ENCODE measurements at places on chromosomes 3 and 15. TPM values are rescaled to one million over a fixed set of nuclear protein-coding genes. Genes with fewer than 3 reads are reported as not detected.

The FANCD2OS gene
- total RNA-seq = not detected

The DUOX2 gene
- 0.19 TPM for total RNA-seq

The COPB2 gene
- total RNA-seq = 87.0 TPM

The NAALADL2 gene
- 10.4 TPM for total RNA-seq

The ULK3 gene
- total RNA-seq = 25.6 TPM

The ISL2 gene
- not detected for total RNA-seq

DNA sequence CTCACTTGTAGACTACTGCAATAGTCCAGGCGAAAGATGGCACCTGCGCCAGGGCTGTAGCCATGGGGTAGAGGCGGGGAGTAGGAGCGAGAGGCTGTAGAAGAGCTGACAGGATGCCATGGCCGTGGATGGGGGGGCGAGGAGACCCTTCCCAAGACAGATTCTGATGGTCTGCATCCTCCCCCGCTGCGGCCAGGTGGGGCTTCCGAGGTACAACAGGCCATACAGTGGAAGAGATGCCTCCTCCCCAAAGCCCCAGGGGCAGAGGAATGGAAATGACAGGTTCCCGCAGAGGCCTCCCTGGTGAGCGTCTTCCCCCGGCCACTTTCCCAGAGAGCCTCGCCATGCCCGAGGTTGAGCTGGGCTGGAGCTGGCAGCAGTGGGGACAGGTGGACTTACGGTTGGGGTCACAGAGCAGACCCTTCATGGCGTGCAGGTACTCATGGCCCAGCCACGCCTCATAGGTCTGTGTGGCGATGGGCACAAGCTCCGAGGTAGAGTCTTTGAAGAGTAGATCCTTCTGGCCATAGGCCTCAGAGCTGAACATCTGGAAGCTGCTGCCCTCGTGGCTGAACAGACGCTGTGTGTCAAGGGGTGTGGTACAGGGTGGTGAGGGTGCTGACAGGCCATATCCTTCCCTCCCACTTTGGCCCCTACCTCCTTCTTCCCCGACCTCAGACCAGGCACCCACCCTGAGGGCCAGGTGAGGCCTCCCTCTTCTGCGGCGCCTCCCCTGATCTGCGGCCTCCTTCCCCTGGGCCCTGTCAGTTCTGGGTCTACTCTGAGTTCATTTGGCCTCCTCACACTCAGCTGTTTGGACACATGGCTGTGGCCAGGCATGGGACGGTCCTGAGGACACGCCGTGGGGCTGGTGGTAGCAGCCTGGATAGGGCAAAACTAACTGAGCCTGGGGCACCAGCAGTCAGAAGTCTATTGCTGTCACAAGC lies 13.6 kb downstream of the MELTF start:
- no peak for DNase-seq

DNA sequence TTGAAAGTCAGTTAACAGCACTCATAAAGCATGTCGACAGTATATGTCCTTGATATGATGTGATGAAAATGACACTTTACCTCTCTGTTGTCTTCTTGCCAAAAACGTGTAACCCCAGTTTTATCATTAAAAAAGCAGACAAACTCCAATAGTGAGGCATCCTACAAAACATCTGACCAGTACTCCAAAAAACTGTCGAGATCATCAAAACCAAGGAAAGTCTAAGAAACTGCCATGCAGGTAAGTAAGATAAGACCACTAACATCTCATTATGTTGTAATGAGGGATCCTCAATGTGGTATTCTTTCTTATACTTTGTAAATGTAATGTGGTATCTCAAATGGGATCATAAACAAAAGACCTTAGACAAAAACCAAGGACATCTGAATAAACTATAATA lies 152.3 kb downstream of the NR1I2 start:
- no peak for DNase-seq

- no peak for DNase-seq
Observed at GRCh38 chr3:172525116-172525613, 1.9 kb upstream of the TNFSF10 start.

GRCh38 chr15:94930960-94931359 lies 699.6 kb downstream of the MCTP2 start:
- DNase-seq = no peak

DNA sequence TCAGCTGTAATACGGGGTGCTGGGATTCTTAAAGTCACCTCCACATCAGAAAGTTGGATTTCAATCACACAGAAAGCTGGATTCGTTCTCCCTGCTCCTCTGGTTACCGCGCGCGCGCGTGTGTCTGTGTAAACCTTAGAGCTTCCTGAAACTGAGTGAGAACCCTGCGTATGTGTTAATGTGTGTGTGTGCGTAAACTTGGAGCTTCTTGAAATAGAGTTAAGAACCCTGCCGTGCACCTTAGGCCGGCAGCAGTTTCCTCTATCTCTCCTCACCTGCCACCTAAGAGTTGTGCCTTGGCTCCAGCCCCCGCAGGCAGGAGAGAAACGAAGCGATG lies 531 bp downstream of the LZTFL1 start:
- DNase-seq = no peak

GRCh38 chr15:46297766-46298165 lies 662.9 kb downstream of the SQOR start:
- DNase-seq = no peak

GRCh38 chr3:134260987-134261386 lies 10.3 kb upstream of the RYK start:
- no peak for DNase-seq

GRCh38 chr3:69842789-69843188 lies 103.5 kb downstream of the MITF start:
- DNase-seq = no peak

- DNase-seq = no peak
Observed at GRCh38 chr3:120182613-120183511, 88.6 kb upstream of the GSK3B start.

- DNase-seq = no peak
Observed at GRCh38 chr3:135106445-135106844, 311.4 kb downstream of the EPHB1 start.

DNA sequence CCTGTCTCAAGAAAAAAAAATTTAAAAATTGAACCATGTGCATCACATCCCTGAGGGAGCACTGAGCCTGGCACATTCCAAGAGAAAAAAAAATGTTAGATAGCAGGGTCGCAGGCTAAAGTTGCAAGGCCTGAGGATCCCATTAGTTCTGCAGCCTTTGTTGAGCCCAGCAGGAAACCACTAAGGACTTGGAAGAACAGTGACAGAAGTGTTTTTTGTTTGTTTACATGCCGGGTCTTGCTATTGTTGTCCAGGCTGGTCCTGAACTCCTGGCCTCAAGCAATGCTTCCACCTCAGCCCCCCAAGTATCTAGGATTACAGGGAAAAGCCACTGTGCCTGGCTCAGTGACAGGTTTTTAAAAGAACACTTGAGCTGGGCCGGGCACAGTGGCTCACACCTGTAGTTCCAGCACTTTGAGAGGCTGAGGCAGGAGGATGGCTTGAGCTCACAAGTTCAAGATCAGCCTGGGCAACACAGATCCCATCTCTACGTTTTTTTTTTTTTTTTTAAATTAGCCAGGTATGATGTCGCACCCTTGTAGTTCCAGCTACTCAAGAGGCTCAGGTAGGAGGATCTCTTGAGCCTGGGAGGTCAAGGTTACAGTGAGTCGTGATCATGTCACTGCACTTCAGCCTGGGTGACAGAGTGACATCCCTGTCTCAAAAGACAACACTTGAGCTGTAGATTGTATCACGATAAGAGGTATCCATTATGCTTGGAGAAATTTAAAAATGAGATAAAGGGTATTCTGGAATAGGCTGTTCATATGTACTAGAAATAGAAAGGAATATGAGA lies 15.2 kb downstream of the CHAC1 start:
- no peak for DNase-seq

- DNase-seq = no peak
Observed at GRCh38 chr15:50633653-50634052, 52.9 kb downstream of the TRPM7 start.

DNA sequence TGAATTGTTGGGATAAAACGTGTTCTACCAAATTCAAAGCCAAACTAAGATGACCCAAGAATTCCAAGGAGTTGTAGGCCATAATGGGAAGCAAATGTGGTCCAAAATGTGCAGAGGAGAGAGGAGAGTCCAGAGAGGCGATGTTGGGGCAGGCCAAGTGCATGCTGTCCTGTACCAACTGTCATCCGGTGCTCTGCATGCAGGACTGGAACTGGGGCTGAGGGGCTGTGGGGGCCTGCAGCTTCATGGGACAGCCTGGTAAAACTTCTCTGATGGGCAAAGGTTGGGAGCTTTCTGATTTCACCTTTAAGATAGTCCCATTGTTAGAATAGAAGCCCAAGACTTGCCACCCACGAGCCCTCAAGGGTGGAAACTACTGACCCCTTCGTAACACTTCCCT lies 831.4 kb downstream of the AGBL1 start:
- no peak for DNase-seq

- peak; percentile 91 for DNase-seq
Observed at GRCh38 chr15:40941528-40942336, 11.5 kb upstream of the CHAC1 start.

GRCh38 chr15:56774356-56774755 lies 41.0 kb upstream of the ZNF280D start:
- DNase-seq = no peak

DNA sequence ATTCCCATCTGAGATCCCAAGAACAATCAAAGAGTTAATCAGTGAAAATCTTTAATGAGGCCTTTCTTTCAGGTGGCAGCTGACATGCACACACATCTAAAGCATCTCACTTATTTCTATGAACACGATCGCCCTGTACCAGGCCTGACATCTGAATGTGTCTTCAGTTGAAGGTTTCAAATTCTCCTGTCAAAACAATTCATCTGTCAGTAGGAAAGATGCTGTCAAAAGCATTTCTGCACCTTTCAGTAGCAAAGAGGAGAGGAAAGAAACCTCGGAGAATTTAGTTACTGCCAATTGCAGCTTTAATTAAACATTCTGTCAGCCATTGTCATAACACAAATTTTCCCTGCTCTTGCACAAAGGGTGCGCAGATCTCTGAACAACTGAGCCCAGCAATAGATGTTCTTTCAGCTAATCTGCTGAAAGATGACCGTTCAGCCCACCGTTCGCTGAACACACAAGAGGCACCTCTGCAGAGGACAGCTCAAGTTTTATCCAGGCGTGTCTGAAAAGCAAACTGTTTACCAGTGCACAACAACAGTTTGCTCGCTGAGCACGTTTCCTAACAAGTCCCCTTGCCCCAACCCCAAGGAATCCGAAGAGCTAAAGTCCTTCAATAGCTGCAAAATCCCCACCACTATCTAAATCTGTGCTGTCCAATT lies 34.1 kb downstream of the LRIG1 start:
- no peak for DNase-seq

GRCh38 chr3:152688313-152688712 lies 146.6 kb upstream of the P2RY1 start:
- DNase-seq = no peak

DNA sequence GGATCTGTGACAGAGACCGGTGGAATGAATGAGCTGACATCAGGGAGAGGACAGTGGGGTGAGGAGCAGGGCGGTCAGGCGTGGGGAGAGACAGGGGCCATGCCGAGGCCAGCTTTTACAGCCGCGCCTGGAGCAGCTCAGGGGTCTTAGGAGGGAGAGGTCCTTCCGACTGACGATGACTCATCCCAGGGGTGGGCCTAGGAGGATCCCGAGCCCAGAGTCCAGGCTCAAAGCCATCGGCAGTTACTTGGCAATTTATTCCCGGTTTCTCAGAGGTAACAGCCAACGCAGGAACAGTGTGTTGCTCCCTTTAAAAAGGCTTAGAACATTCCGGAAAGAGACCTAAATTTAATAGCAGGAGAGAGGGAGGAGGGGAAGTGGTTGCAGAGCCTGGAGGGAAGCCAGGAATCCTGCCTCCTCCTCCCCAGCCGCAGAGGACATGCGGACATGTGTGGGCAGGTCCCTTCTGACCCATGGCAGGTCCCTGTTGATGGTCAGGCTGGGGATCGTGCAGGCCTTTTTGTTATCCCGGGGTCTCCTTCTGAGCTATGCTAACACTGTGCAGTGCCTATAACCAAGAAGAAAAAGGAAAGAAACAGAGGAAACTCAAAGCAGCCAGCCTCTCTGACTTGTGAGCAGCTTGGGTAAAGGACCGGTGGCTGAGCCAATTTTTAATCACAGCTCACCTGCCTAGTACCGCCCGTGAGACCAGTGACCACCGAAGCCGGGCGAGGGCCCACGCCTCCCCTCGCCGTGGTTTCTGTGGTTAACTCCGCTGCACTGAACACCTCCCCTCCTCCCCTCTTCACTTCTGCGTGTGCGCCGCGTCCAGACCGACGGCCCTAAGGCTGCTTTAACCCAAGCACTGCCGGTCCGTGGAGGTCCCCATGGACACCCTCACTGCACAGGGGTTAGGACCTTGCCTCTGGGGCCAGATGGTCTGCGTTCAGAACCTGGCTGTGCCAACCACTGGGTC lies 392.4 kb upstream of the PROK2 start:
- no peak for DNase-seq

- DNase-seq = no peak
Observed at GRCh38 chr3:26590919-26591484, 31.6 kb upstream of the LRRC3B start.

- no peak for DNase-seq
Observed at GRCh38 chr3:35968043-35968622, 328.8 kb downstream of the ARPP21 start.

DNA sequence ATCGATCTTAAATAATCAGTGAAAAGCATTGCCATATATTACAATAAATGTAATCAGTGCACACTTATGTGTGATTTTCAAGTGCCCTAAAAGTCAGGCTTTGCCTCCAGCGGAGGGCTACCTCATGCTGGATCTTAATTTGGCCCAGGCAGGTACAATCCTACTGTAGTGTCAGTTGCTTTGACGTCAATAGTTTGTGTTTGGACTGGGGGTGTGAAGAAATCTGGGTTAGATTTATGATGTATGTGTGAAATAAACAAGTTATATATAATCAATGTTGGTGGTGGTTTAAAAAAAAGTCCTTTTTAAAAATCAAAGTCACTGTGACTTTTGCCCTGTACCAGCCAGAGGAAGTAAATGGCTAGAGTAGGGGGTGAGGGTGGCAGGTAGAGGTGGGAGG lies 14.0 kb upstream of the RASGRP1 start:
- no peak for DNase-seq

DNA sequence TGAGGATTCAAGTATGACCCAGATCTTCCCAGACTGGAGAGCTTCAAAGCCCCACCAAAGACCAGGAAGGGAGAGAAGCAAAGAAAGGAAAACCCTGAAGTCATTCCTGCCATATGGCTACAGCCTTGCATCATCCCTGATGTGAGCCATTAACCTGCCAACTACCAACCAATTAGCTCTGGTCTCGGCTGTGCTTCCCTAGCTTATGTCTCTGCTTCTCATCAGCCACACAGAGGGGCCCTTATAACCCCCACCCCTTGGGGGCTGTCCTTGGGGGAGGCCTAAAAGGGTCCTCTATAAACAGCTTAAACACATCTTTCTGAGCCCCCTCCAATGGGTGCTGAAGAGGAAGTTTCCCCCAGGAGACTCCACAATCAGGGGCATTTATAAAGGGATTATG lies 52.8 kb downstream of the NOX5 start:
- no peak for DNase-seq

DNA sequence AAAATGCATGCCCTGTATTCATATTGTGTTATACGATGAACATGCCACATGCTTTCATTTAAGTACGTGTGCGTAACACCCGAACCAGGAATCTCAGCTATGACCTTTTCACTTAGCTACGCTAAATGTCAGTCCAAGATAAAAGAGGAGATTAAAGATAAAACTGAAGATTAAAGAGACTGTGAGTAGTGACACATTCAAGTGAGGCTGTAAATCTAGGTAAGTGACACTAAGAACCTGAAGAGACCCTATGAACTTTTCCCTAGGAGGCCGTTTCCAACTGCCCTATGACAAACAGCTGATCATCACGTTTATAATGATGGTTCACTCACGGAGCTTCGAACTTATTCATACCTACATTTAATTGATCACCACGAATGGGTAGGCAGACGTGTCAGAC lies 32.2 kb downstream of the TFRC start:
- DNase-seq = no peak
